ENCODE measurements at places on chromosomes 1 and 21.

DNA sequence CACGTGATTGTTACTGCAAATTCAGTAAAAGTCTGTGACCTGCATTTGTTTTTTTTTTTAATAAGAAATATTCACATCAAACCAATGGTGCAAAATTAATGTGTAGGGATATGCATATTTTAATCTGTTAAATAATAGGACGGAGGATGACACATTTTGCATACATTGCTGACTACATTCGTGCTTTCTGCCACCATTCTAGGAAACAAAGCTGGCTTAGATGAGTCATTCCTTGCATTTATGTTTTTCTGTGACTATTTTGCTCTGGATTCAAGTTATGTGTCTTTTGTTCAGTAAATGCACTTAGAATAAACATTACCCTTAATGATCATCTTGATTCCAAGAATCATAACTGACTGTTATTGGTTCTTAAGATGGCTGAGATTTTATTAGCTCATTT, 23.9 kb upstream of the CYYR1 start:
- no peak for DNase-seq

GRCh38 chr1:3292868-3293562, 161.4 kb upstream of the ARHGEF16 start:
- no peak for DNase-seq

- DNase-seq, result peak; percentile 37
Measured at GRCh38 chr21:28336314-28336713, 656.4 kb downstream of the LTN1 start.

DNA sequence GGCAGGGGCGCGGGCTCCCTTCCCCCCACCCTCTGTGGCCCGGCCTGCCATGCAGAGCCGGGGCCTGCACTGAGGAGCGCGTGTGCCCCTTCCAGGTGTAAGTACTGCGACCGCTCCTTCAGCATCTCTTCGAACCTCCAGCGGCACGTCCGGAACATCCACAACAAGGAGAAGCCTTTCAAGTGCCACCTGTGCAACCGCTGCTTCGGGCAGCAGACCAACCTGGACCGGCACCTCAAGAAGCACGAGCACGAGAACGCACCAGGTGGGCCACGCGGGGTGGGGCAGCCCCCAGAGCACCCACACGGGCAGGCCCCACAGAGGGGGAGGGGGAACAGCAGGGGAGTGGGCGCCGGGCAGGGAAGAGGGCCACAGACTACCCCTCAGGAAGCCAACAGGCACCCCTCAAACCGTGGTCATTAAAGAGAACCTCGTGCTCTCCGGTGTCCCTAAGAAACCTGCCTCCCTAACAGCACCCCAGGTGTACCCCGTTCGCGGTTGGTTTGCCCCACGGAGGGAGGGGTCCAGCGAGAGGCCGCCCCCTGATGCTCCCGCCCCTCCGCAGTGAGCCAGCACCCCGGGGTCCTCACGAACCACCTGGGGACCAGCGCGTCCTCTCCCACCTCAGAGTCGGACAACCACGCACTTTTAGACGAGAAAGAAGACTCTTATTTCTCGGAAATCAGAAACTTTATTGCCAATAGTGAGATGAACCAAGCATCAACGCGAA, 28.8 kb upstream of the ARHGEF16 start:
- no peak for DNase-seq

GRCh38 chr1:233480198-233480597, 133.7 kb upstream of the KCNK1 start:
- no peak for DNase-seq

DNA sequence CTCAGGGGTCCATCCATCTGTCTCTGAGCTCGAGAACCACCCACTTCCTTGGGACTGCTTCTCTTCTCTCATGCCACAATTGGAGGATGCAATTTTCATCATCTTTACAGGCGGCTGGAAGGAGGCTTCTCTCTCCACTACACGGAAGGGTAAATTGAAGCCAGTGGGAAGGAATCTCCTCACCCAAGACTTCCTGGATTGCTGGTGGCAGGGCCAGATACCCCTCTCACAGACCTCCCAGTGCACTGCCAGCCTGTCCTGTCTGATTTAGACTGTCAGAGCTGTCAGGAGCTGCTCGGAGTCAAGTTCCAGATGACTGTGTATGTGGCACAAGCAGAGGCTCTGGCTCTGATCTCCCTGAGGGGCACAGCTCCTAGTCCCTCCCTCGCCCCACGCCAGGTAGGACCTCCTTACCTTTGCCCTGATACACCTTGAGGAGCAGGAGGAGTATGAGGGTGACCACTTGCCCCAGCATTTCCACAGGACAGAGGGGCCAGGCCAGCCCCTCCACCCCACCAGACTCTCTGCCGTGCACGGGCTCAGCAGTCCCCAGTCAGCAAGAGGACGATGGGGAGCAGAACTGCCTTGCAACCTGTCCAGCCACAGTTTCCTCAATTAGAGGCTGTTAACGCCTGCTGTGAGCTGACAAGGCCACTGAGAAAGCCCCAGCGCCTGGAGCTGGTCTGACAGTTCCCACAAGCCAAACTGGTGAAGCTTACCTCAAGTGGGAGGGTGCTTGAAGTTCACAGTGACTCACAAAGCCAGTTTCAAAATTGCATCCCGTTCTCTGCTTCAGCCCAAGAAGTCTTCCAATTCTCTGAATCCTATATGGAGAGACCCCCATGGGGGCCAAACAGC, at the start of gene CD244:
Gene CD244, minus strand, starts transcription at position 685 of the 858 bp plus-strand sequence. Its CDS starts 210 bp downstream, at position 475.
- DNase-seq, result no peak

DNA sequence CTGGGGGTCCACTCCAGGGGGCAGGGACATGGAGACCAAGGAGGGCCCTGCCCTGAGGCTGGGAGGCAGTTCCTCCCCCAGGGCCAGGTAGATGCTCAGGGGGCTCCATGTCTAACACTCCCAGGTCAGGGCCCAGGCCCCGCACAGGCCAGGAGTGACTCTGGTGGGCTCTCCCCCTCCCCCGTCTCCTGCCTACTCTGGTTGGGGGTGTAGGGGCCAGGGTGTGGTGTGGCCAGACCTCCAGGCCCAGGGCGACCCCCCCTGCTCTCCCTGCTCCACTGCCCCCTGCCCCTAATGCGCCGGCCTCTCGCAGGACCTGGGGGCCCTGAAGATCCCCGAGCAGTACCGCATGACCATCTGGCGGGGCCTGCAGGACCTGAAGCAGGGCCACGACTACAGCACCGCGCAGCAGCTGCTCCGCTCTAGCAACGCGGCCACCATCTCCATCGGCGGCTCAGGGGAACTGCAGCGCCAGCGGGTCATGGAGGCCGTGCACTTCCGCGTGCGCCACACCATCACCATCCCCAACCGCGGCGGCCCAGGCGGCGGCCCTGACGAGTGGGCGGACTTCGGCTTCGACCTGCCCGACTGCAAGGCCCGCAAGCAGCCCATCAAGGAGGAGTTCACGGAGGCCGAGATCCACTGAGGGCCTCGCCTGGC, 19.7 kb upstream of the CCDC27 start:
- DNase-seq, result no peak

GRCh38 chr1:56456435-56457101, 122.8 kb downstream of the PLPP3 start:
- no peak for DNase-seq

GRCh38 chr1:184212649-184213314, 161.3 kb downstream of the TSEN15 start:
- no peak for DNase-seq

- no peak for DNase-seq
Measured at GRCh38 chr1:46818591-46818990, 19.7 kb downstream of the CYP4B1 start.

DNA sequence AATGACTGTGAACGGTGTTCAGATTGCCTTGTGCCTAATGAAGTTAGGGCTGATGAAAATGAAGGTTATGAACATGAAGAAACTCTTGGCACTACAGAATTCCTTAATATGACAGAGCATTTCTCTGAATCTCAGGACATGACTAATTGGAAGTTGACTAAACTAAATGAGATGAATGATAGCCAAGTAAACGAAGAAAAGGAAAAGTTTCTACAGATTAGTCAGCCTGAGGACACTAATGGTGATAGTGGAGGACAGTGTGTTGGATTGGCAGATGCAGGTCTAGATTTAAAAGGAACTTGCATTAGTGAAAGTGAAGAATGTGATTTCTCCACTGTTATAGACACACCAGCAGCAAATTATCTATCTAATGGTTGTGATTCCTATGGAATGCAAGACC, 96.6 kb downstream of the ZFYVE9 start:
- no peak for DNase-seq

GRCh38 chr21:41953249-41953830, 478 bp downstream of the C2CD2 start:
- DNase-seq, result no peak

GRCh38 chr1:230270185-230270558, 156.0 kb downstream of the PGBD5 start:
- no peak for DNase-seq

GRCh38 chr1:229885568-229886495, 181.2 kb upstream of the GALNT2 start:
- no peak for DNase-seq

DNA sequence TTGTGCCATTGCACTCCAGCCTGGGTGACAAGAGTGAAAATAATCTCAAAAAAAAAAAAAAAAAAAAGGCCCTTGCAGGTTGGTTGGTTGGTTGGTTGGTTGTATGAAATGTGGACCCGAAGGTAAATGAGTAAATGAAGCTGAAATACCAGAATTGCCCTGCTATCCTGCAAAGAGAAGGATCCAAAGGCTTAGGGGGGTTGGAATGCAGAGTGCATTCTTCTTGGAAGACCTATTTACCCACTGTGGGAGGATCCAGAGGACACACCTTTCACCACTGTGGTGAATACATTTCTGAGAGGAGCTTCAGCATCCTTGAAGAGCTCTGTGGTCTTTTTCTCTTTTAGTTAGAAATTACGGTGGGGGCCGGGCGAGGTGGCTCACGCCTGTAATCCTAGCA, 28.7 kb upstream of the EIF4G3 start:
- DNase-seq, result no peak

DNA sequence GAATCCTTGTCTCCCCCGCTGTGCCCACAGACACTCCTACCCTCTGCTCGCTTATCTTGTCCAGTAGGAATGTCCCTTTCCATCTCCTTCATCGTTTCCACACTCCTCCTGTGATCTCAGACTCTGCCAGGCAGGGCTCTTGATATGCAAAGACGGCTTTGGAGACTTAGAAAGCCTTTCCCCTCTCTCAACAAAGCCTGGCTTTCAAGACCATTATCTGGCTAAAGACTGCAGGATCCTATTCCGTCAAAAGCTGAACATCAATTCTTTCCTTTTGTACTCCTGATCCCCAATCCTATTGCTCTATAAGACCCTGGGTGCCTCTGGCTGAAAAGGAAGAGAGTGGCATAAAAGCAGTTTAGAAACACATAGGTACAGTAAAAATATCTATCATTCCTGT, 63.9 kb downstream of the SDC3 start:
- DNase-seq, result no peak

DNA sequence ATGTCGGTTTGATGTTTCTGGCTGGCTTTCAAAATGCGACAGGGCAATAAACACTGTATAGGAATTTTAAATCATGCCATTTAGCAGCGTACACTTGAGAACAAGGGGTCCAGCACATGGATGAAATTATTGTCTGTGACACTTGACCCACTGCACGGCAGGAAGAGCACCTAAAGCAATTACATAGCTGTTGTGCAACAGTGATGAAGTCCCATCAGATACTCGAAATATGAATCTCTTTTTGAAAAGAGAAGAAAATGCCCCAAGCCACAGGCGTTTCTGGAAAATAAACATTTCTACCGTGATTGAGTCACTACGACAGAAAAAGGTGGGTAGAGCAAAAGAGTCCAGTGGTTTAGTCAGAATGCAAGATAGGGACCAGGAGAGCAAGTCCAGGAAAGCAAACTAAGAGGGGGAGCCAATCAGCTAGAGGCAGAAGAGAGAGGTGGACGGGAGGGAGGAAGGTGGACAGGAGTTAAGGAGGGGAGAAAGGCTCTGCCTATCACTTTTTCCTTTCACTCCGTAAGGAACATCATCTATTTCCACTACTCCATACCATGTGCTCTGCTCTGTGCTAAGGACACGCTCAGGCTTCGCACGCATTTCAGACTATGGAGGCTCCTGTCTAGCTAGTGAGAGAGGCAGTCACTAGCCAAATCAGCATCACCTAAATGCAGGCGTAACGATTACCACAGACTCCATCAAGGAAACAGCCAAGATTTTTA, 6.4 kb downstream of the DSCAM start:
- DNase-seq, result no peak

- DNase-seq, result no peak
Measured at GRCh38 chr1:94713472-94714141, 106.5 kb upstream of the SLC44A3 start.

- no peak for DNase-seq
Measured at GRCh38 chr1:59412718-59413326, 115.9 kb downstream of the FGGY start.

GRCh38 chr1:114232691-114233090, 79.0 kb upstream of the SYT6 start:
- DNase-seq, result no peak

GRCh38 chr21:41831866-41832595, 47.1 kb downstream of the PRDM15 start:
- DNase-seq, result no peak

GRCh38 chr1:169086603-169087455, 19.7 kb upstream of the ATP1B1 start:
- peak; percentile 29 for DNase-seq

GRCh38 chr1:17381161-17381560, 9.2 kb downstream of the PADI6 start:
- DNase-seq, result no peak

- DNase-seq, result no peak
Measured at GRCh38 chr1:34784751-34785221, 3.8 kb downstream of the GJB3 start.

DNA sequence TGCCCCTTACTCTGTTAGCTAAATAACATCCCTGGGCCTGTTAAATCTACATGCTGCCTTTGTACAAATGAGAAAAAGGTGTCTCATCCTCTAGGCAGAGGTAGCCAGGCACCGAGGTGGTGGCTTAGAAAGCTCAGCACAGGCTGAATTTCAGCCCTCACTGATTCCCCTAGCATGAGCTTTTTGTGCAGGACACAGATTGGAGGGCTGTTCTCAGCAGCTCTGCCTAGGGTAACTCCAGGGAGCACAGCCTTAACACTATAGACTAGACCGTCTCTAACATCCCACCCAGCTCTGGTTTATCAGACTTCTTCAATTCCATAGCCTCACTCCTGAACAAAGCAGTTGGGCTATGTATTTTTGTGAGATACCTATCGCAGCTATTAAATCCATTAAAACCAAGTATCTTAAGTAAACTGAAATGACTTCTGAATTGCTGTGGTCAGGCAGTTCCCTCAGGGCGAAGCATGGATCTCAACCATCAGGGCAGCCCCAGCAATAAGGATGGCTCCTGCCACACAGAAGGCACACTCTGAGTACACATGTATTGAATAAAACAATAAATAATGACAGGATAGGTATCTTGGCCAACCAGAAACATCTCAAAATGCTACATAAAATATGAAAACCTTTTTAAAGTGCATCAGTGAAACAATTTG, 14.8 kb downstream of the S100A6 start:
- DNase-seq, result no peak

GRCh38 chr1:6623269-6623965, 1.3 kb upstream of the THAP3 start:
- no peak for DNase-seq

Measured in NCI-H1417 (cell line).